ENCODE measurements at places on chromosomes 4 and X. TPM values are rescaled to one million over a fixed set of nuclear protein-coding genes. Genes with fewer than 3 reads are reported as not detected.

DNA sequence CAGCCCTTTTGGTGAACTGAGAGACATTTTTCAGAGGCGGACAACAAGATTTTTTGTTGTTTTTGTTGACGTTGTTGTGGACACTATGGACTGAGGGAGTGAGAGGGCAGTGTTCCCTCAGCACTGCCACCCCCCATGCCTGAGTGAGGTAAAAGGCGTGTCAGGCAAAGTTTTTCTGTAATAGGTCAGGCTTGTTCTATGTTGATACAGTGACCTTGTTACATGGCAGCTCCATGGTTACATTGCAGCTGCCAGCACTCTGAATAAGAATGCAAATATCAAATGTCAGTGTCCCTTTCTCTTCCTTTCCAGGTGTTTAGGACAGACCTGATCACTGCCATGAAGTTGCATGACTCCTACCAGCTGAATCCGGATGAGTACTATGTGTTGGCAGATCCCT lies 36.6 kb downstream of the JADE1 start:
- no peaks in the 10 kb centered on the region for H3K27me3 ChIP-seq
- H3K4me3 ChIP-seq: no peak overlapping the region
- H3K27ac ChIP-seq: no peak overlapping the region
- H3K4me1 ChIP-seq: no peaks in the 10 kb centered on the region

DNA sequence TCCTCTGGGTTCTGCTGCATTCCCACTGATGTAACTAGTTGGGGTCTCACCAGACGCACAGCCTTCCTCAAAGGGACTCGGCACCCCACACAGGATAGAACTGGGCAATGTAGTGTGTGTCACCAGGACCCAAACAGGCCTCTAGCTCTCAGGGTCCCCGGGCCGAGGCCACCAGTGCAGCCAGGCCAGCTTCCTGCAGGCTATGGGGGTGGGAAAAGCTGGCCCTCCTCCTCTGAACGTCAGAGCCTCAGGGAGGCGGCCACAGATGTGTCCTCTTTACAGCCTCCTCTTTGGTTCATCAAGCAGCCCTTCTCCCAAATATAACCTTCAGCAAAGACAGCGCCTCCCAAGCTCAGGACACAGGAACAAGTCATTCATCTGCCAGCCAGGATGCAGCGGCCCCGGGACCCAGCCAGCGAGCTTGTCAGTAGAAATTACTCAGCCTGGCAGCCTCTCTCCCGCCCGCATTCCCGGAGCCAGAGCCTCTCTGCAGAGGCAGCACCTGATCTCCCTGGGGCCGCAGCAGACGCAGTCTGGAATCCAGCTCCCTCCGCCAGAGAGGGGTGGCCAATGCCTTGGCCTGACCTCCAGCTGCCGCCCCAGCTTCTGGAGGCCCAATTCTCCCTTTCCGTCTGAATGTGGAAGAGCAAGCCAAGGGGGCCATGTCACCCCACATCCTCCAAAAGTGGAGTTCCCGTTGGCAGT lies 288.5 kb downstream of the FBXW7 start:
- H3K36me3 ChIP-seq: no peaks in the 10 kb centered on the region
- no peak for DNase-seq
- no peak overlapping the region for H3K4me3 ChIP-seq
- H3K4me1 ChIP-seq: no peaks in the 10 kb centered on the region

DNA sequence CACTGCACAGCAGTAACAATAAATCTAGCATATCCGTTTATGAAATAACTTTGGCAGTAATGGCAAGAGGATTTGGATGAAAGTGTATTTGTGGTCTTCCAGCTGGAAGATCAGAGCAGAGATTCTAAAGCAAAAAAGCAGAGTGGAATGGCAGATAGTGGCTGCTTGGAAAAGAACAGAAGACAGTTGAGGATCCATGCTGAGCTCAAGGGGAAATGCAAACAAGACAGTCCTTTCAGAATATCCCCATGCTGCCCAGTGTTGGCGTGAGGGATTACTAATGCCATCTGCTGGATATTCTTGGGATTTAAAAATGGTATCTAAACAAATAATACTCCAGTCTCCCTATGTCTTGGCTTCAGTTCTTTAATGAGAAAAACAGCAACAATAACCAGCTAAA lies 629.1 kb upstream of the ATOH1 start:
- no peaks in the 10 kb centered on the region for H3K36me3 ChIP-seq
- no peaks in the 10 kb centered on the region for H3K27me3 ChIP-seq
- no peaks in the 10 kb centered on the region for H3K4me1 ChIP-seq
- H3K4me3 ChIP-seq: no peak overlapping the region
- DNase-seq: no peak

- H3K27ac ChIP-seq: no peak overlapping the region
- H3K36me3 ChIP-seq: no peaks in the 10 kb centered on the region
- no peak overlapping the region for H3K4me3 ChIP-seq
- H3K4me1 ChIP-seq: no peaks in the 10 kb centered on the region
- no peak for DNase-seq
Observed at GRCh38 chr4:22099896-22100295, 151.3 kb upstream of the KCNIP4 start.

DNA sequence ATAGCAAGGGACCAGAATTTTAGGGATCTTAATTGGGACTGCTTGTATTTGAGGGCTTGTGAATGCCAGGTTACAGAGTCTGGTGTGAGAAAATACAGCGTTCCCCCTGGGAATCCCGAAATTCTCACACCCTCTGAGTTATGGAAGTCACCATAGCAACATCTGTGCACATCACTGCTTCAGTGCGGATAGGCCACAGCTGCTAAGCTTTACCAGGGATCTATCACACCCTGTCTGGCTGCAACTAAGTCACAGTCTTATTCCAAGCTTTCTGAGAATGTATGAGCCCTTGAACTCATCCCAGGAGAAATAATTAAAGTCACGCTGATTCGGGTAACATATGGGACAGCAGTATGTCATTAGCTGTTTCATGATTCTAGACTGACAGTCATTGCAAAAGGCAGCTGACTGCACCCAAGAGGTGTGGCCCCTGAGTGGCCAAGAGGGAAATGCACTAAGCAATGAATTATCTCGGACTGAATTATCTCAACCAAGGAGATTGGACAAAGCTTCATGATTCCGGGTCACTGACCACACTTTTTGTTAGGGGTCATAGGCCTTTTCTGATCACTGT lies 46.7 kb upstream of the BTC start:
- no peak for DNase-seq
- no peak overlapping the region for H3K27ac ChIP-seq
- no peaks in the 10 kb centered on the region for H3K36me3 ChIP-seq
- no peaks in the 10 kb centered on the region for H3K27me3 ChIP-seq

DNA sequence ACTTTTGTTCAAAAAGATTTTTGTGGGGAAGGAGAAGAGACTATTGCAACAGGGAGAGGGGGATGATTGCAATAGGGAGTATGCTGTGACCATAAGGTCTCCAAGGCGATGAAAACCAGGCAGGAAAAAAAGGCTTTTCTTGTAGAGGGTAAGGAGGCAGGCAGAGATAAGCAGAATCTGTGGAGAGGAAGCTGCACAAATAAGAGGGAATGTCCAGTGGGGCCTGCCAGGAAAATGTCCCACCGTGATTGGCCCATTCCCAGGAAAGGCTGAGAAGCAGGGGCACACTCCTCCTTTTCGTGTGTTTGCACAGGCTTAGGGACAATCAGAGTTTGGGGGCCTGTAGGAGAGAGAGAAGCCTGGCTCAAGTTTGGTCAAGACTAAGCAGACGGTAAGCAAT lies 29.1 kb downstream of the SPACA5 start:
- no peaks in the 10 kb centered on the region for H3K27me3 ChIP-seq
- no peaks in the 10 kb centered on the region for H3K36me3 ChIP-seq
- H3K4me1 ChIP-seq: no peaks in the 10 kb centered on the region
- no peak overlapping the region for H3K4me3 ChIP-seq
- DNase-seq: no peak

The MAGED4 gene
- total RNA-seq: 0.53 TPM

DNA sequence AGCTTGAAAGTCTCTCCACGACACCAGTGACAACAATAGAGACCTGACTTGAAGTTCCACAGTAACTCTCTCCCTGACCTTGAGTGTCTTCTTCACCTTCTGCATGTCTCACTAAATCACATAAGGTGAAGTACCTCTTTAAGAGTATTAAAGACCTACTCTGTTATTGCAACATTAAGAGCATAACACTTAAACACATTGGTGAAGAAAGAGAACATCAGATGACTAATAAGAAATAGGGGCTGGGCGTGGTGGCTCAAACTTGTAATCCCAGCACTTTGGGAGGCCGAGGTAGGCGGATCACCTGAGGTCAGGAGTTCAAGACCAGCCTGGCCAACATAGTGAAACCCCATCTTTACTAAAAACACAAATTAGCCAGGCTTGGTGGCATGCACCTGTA lies 33.9 kb upstream of the MAPK10 start:
- no peak overlapping the region for H3K27ac ChIP-seq
- H3K4me3 ChIP-seq: no peak overlapping the region
- no peaks in the 10 kb centered on the region for H3K4me1 ChIP-seq
- H3K27me3 ChIP-seq: no peaks in the 10 kb centered on the region

DNA sequence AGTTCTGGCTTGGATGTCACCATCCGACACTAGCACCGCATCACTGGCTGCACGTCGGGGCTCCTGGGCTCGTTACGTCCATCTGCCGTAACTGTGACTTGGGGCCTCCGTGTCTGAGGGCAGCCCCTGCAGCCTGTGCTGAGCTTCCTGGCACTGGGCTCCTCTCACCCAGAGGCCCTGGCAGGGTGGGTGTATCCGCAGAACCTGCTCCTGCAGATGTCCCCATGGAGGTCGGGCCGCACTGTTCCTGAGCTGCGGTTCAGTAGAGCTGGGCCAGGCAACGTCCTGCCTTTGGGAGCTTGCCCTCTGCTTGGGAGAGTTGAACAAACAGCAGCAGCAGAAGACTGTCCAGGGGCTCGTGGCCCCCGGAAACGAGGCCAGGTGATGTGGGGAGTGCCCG lies 71.4 kb downstream of the RGS12 start:
- no peaks in the 10 kb centered on the region for H3K27me3 ChIP-seq
- no peaks in the 10 kb centered on the region for H3K36me3 ChIP-seq
- H3K27ac ChIP-seq: no peak overlapping the region
- DNase-seq: no peak
- H3K4me3 ChIP-seq: no peak overlapping the region
- no peaks in the 10 kb centered on the region for H3K4me1 ChIP-seq

The TCEAL2 gene
- total RNA-seq: not detected

- no peaks in the 10 kb centered on the region for H3K27me3 ChIP-seq
- H3K4me1 ChIP-seq: no peaks in the 10 kb centered on the region
- no peak overlapping the region for H3K4me3 ChIP-seq
- no peaks in the 10 kb centered on the region for H3K36me3 ChIP-seq
- DNase-seq: no peak
Observed at GRCh38 chrX:6568031-6568430, 33.1 kb upstream of the VCX3A start.

DNA sequence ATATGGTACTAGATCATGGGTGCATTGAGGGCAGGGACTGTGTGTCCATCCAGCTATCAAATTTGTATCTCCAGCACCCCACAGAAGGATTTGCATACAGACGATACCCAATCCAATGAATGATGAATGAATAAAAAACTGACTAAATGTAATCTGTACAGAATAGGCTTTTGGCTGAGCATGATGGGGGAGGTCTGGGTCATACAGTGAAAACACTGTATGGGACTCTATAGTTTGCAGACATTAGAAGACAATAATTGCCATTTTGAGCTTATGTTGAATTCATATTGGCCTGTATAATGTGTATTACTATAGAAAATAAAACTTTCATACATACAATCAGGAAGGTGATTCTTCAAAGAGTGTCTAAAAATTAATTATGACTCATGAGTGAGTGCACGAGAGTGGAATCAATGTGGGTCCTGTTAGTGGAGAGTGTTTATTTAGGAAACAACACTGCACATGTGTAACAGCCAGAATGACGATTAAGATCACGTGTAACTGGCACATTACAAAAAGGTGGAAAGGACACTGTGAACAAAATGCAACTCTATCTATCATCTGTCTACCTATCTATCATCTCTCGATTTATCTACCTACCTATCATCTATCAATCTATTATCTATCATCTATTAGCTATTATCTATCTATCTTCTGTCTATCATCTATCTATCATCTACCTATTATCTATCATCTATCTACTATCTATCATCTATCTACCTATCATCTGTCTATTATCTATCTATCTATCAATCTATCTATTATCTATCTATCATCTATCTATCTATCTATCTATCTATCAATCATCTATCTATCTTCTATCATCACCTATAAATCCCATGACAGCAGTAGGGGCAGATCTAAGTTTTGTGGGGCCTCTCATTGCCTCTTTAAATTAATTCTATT lies 201.3 kb downstream of the PTTG2 start:
- no peak overlapping the region for H3K4me3 ChIP-seq
- no peaks in the 10 kb centered on the region for H3K27me3 ChIP-seq
- no peaks in the 10 kb centered on the region for H3K4me1 ChIP-seq
- no peak overlapping the region for H3K27ac ChIP-seq
- no peaks in the 10 kb centered on the region for H3K36me3 ChIP-seq

The IL2RG gene
- total RNA-seq: 2.4 TPM

- H3K27me3 ChIP-seq: no peaks in the 10 kb centered on the region
- H3K4me3 ChIP-seq: no peak overlapping the region
- H3K27ac ChIP-seq: no peak overlapping the region
Observed at GRCh38 chrX:74506317-74507115, 85.2 kb downstream of the SLC16A2 start.

The SHOX gene
- total RNA-seq: not detected

GRCh38 chr4:112277705-112278448 lies 7.8 kb downstream of the TIFA start:
- no peak for DNase-seq
- no peak overlapping the region for H3K4me3 ChIP-seq
- no peak overlapping the region for H3K27ac ChIP-seq
- H3K27me3 ChIP-seq: no peaks in the 10 kb centered on the region
- H3K36me3 ChIP-seq: no peaks in the 10 kb centered on the region
- H3K4me1 ChIP-seq: peaks cover 3% of the 10 kb centered on the region

DNA sequence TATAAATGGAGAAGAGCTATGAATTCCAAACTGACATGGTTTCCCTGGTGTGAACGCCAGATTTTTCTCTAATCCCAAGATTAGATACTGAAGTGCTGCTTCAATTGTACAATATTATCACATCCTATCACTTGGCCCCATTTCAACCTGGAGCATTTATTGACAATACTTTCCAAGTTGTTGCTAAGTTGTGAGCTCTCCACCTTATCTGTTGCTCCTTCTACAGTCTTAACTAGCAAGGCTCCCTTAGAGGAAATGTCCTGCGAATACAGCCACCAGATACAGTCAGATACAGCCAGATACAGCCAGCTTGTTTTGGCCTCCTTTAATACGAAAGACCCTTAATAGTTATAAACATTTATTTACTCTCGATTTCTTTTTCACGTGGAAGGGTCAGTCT lies 466.3 kb upstream of the FAM241A start:
- H3K4me1 ChIP-seq: no peaks in the 10 kb centered on the region
- no peaks in the 10 kb centered on the region for H3K27me3 ChIP-seq
- H3K36me3 ChIP-seq: no peaks in the 10 kb centered on the region
- DNase-seq: no peak
- H3K27ac ChIP-seq: no peak overlapping the region

GRCh38 chr4:17324386-17324830 lies 187.5 kb downstream of the QDPR start:
- no peaks in the 10 kb centered on the region for H3K36me3 ChIP-seq
- H3K4me3 ChIP-seq: no peak overlapping the region
- H3K4me1 ChIP-seq: peaks cover 7% of the 10 kb centered on the region
- no peak for DNase-seq

The RTL5 gene
- 17.1 TPM for total RNA-seq

All from ascending aorta (tissue), 2 donors.